Osteocyte (in vitro differentiated cells): ENCODE measurements at places on chromosomes 7 and 10. TPM values are rescaled to one million over a fixed set of nuclear protein-coding genes. Genes with fewer than 3 reads are reported as not detected.

DNA sequence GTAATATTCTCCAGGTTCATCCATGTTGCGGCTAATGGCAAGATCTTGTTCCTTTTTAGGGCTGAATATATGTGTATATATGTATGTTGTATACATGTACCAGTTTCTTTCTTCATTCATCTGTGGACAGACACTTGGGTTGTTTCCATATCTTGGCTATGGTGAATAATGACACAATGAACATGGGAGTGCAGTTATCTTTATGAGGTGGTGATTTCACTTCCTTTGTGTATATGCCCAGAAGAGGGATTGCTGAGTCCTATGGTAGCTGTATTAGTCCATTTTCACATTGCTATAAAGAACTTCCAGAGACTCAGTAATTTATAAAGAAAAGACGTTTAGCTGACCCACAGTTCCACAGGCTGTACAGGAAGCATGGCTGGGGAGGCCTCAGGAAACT, 17.1 kb upstream of the TSPAN15 start:
- peaks cover 15% of the 10 kb centered on the region for H3K4me1 ChIP-seq
- H3K36me3 ChIP-seq, result no peaks in the 10 kb centered on the region
- H3K27me3 ChIP-seq, result peaks cover 3% of the 10 kb centered on the region
- DNase-seq, result no peak
- H3K4me3 ChIP-seq, result no peak overlapping the region
- H3K27ac ChIP-seq, result no peak overlapping the region

DNA sequence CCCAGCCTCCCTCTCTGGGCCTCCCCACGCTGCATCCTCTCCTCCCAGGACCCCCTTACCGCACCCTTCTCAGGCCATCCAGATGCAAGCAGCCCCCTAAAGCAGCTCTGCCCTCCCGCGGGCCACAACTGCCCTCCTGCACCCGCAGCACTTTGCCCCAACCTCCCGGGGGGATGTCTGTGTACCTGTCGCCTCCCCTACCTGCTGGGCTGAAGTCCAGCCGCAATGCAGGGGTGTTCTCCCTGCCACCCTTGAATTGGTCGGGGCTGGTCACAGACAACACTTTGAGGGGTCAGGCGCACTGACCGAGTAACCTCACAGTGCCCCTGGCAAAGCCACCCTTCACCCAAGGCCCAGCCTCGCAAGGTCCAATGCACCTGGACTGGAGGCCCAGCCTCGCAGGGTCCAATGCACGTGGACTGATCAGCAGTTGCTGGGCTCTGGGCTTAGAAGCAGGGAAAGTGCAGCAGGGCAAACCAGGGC, 8.3 kb upstream of the CALML5 start:
- H3K27me3 ChIP-seq, result peaks cover 24% of the 10 kb centered on the region
- H3K27ac ChIP-seq, result no peak overlapping the region
- H3K36me3 ChIP-seq, result no peaks in the 10 kb centered on the region
- no peak overlapping the region for H3K4me3 ChIP-seq

GRCh38 chr10:70863470-70864160, 24.8 kb downstream of the PCBD1 start:
- no peaks in the 10 kb centered on the region for H3K27me3 ChIP-seq
- H3K27ac ChIP-seq, result peak overlapping the region; percentile 24
- H3K36me3 ChIP-seq, result peaks cover 29% of the 10 kb centered on the region
- H3K4me3 ChIP-seq, result no peak overlapping the region
- H3K4me1 ChIP-seq, result peaks cover 23% of the 10 kb centered on the region
- no peak for DNase-seq

DNA sequence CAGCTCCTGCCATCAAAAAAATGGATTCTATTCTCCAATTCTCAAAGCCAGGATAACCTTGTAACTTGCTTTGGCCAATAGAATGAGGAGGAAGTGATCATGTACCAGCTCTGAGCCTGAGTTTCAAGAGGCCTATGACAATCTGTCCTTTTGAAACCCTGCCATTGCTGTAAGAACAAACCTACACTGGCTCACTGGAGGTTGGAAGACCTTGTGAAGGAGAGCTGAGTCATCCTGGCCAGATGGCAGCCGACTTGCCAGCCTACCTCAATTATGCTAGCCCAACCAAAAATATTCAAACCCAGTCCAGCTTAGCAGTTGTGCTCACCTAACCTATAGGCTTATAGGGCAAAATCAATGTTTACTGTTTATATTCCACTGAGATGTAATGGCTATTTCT, 93.0 kb downstream of the HGF start:
- H3K27me3 ChIP-seq, result no peaks in the 10 kb centered on the region
- peak overlapping the region; percentile 86 for H3K27ac ChIP-seq
- peaks cover 16% of the 10 kb centered on the region for H3K36me3 ChIP-seq
- DNase-seq, result no peak
- no peak overlapping the region for H3K4me3 ChIP-seq
- H3K4me1 ChIP-seq, result peaks cover 38% of the 10 kb centered on the region

FAM20C gene
- total RNA-seq, result 132 and 143 TPM in 2 replicates

PILRA gene
- 1.8 and 2.5 TPM in 2 replicates for total RNA-seq
